Type B pancreatic cell (in vitro differentiated cells): ENCODE measurements at places on chromosomes 4 and X. TPM values are rescaled to one million over a fixed set of nuclear protein-coding genes. Genes with fewer than 3 reads are reported as not detected.

Gene FHL1
- 4.4 and 55.3 TPM in 2 replicates for total RNA-seq

Gene SSX1
- not detected in 2 replicates for total RNA-seq

Gene CNKSR2
- total RNA-seq: 7.2 and 13.5 TPM in 2 replicates

Gene FUNDC1
- total RNA-seq: 15.5 and 17.8 TPM in 2 replicates

Gene PFKFB1
- total RNA-seq: 0.51 and 0.86 TPM in 2 replicates

Gene KLHL4
- total RNA-seq: 4.5 and 11.1 TPM in 2 replicates

Gene PDGFRA
- total RNA-seq: 4.8 and 215 TPM in 2 replicates

Gene TEX13D
- not detected in 2 replicates for total RNA-seq

Gene USP51
- 3.5 and 8.9 TPM in 2 replicates for total RNA-seq

Gene MAGEC1
- not detected in 2 replicates for total RNA-seq

Gene TMEM47
- 5.8 and 23.6 TPM in 2 replicates for total RNA-seq

Gene GUCY1B1
- total RNA-seq: 3.6 and 6.6 TPM in 2 replicates

Gene SLC34A2
- 25.7 and 112 TPM in 2 replicates for total RNA-seq

- no peak for DNase-seq
Observed at GRCh38 chrX:101040197-101040596, 11.7 kb downstream of the TRMT2B start.

DNA sequence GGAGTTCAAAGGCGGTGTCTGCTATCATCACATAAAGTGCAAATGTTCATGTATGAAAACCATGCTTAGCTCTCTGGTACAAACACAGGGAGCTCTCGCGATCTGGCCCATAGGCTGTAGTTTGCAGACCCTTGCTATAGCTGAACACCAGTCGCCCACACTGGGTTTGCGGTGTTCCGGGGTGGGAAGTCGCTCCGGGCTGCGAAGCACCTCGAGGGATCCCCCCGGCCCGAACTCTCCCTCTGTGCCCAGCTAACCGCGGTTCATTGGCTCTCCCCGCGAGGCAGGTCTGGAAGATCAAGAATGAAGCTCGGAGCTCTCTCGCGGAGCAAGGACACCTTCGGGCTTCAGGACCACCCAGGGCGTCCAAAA, 341 bp upstream of the PRPS2 start:
- DNase-seq: no peak

GRCh38 chr4:138999666-139000065, 15.9 kb upstream of the NOCT start:
- no peak for DNase-seq

DNA sequence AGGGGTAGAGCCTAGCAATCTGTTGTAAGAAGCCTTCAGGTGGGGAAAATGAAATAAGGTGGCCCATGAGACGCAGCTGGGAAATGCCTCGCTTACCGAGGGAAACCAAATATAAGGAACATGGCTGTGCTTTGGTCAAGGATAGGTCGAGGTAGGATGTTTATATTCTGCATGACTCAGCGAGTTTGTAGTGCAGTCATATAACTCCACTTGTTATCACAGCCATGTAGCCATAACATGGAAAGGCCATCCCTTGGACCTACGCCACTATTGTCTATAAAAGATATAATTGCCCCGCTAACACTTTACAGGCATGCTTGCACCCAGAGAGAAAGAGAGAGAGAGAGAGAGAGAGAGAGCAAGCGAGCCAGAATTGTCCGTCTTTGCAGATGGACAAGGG, 80.9 kb upstream of the GLRA2 start:
- no peak for DNase-seq

DNA sequence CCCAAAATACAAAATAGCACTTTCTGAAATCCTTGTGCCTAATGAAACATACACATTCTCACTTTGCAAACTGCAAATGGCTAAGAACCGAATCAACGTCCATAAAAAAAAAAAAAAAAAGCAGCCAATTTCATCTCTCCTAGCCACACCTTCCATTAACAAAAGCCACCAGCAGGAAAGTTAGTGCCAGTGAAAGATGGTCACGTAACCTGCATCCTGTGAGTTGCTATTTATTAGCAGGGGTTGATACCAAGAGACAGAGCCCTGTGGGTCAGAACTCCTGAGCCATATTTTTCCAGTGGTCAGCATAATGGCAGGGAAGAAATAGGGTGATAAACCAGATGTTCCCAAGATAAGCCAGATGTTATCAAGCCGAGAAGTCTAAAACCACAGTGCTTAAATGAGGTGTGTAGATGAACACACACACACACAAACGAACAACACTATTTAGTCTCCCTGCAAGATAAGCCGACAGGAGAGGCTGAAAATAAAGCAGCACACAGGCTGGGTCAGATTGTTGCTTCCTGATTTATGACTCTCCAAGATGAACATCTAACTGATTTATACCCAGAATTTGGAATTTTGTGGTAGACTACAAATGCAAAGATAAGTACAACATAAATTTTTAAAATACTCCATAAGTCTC, 11.5 kb downstream of the PPARGC1A start:
- no peak for DNase-seq

DNA sequence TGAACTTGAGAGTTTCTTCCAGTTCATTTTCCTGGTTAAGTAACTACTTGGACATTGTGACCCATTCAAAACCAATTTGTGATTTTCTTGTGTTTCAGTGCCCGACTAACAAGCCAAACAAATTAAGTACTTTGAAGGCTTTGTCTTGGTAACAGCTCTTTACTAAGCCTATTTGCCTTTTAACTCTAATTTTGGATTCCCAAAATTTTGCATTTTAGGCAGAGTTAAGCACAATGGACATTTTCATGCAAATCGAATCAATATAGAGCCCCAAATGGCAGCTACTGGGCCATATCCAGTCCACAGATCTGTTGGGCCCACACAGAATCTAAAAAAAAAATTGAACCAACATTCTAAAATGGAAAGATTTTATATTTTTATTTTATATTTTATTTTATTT, 31.4 kb upstream of the CHRNA9 start:
- no peak for DNase-seq

DNA sequence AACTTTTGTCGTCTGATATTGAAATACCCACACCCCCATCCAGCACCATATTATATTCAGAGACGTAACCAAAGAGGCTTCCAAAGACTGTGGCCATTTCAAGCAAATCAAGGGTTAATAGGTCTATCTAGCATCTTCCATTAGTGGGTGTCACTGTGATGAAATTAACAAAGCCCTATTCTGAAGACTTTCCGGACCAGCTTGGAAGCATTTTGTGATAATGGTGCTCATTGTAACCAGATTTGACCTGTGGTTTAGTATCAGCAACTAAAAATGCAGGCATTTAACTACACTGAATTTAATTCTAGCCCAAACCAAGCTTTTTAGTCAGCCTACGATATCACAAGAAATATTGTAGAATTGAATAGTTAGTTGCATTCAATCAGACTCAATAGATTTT, 309.7 kb upstream of the TENM3 start:
- no peak for DNase-seq

GRCh38 chrX:45198706-45199105, 2.0 kb downstream of the DIPK2B start:
- no peak for DNase-seq

GRCh38 chrX:154057791-154058190, 38.1 kb upstream of the IRAK1 start:
- DNase-seq: no peak

GRCh38 chrX:154093965-154094364, 3.6 kb downstream of the MECP2 start:
- DNase-seq: no peak

- no peak for DNase-seq
Observed at GRCh38 chrX:3378156-3378555, 31.7 kb upstream of the MXRA5 start.

DNA sequence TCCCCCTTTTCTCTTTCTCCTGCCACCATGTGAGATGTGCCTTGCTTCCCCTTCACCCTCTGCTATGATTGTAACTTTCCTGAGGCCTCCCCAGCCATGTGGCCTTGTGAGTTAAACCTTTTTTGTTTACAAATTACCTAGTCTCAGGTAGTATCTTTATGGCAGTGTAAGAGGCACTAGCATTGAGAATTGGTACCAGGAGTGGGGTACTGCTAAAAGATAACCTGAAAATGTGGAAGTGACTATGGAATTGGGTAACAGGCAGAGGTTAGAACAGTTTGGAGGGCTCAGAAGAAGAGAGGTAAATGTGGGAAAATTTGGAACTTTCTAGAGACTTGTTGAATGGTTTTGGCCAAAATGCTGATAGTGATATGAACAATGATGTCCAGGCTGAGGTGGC, 182.0 kb downstream of the CHM start:
- no peak for DNase-seq

GRCh38 chr4:73335679-73336078, 68.4 kb upstream of the ALB start:
- no peak for DNase-seq

- DNase-seq: no peak
Observed at GRCh38 chr4:147118528-147118927, 172.9 kb upstream of the TTC29 start.

DNA sequence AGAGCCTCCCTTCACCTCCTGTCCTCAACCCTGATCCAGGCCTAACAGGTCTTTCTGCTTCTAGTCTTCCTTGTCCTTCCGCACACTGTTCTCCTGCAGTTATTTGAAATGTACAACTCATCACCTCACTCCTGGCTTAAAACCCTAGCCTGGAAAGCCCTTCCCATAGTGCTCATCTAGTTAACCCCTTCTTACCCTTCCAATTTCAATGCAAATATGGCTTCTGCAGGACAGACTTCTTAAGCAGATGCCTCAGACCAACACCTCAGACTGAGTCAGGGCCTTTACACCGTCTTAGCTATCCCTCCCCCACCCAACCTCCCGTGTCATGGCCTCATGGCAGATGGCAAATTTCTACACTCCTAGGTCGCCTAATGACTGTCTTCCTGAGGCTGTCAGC, 130.4 kb downstream of the BCOR start:
- DNase-seq: no peak

DNA sequence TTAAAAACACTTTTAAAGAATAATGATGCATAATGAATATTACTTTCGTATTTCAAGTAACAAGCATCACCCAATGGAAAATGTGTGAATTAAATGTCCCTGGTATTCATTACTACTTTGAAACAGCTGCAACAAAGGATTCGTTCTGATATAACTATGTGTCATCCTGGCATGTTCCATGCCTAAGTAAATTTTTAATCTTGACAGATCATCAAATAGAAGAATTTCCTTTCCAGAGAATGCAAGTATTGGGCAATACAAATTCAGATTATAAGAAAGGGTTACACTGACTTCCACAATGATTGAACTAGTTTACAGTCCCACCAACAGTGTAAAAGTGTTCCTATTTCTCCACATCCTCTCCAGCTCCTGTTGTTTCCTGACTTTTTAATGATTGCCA, 105.3 kb downstream of the SPCS3 start:
- DNase-seq: no peak

DNA sequence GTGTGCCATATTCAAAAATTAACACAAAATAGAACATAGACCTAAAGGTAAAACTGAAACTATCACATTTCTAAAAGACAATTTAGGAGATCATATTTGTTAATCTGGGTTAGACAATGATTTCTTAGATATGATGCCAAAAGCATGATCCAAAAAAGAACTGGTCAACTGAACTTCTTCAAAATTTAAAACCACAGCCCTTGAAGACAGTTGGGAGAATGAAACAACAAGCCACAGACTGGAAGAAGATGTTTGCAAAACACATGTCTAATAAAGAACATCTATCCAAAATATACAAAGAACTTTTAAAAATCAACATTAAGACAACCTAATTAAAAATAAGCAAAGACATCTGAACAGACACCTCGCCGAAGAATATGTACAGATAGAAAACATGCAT, 19.5 kb downstream of the COMMD8 start:
- no peak for DNase-seq

GRCh38 chr4:143344041-143344440, 7.4 kb downstream of the GAB1 start:
- DNase-seq: no peak

DNA sequence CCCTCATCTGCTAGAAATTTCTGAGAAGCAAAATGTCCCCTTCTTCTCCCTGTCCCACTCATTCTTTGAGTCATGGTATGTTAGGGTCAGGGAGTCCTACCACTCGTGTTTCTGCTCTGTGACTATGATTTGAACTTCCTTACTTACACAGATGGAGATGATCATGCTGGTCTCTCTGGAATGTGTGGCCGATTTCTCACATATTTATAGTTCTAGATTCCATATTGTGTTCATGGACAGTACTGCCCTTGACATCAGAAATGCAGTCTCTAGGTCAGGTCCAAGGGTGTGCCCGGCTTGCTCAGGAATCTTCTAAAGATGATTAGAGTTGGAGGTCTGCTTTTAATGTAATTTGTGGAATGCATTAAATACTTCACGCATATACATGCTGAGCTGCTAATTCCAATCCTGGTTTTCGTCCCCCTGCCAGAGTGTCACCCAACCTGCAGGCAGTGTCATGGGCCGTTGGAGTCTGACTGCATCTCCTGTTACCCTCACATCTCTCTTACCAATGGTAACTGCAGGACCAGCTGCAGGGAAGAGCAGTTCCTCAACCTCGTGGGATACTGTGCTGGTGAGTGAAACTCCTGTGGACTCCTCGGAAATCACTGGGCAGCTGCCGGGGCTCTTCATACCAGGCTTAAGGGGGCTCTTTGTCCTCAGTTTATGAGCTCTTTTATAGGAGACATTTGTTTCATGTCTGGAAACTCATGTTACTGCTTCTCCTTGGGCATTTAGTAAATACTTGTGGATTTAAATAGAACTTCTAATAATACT, 214.1 kb upstream of the ANXA3 start:
- DNase-seq: no peak

GRCh38 chr4:145786261-145786660, 106.3 kb downstream of the C4orf51 start:
- no peak for DNase-seq

- DNase-seq: no peak
Observed at GRCh38 chrX:16113978-16114565, 9.3 kb upstream of the GRPR start.

DNA sequence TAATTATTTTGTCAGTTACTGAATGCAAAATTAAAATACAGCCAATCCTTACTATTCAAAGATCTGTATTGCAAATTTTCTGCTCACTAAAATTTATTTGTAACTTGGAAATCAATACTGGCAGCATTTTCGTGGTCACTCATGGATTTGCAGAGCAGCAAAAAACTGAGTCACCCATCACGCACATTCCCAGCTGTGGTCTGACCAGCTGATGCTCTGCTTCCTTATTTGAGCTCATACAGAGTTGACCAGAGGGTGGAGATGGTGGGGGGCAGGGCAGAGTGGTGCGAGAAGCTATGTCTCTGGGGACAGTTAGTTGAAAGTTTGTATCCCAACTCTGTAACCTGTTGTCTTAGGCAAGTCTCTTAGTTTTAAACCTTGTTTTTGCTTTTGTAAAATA, 214.8 kb downstream of the SPCS3 start:
- DNase-seq: no peak
